ENCODE measurements at places on chromosomes 7 and 10.

GRCh38 chr7:72109566-72109965 lies 302.6 kb downstream of the CALN1 start:
- no peak for DNase-seq

DNA sequence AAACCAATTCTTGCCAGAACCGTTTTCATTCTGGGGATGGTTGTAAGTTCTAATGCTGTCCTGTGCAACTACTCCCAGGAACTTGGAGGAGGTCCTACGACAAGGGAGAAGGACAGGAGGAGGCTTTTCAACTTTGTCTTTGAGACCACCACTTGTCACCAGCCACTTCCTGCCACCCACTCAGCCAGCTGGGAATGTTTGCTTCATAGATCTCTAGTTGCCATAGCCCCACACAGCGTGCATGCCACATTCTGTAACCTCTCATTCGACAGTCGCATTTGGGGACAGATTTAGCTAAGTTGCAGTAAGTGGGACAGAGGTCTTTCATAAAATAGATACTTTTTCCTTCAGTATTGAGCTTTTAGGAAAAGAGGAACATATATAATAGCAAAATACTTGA lies 78.0 kb downstream of the TAF3 start:
- DNase-seq: no peak

GRCh38 chr10:33955676-33956075 lies 621.2 kb upstream of the NRP1 start:
- DNase-seq: no peak

GRCh38 chr7:16357921-16358320 lies 63.4 kb downstream of the CRPPA start:
- DNase-seq: no peak

DNA sequence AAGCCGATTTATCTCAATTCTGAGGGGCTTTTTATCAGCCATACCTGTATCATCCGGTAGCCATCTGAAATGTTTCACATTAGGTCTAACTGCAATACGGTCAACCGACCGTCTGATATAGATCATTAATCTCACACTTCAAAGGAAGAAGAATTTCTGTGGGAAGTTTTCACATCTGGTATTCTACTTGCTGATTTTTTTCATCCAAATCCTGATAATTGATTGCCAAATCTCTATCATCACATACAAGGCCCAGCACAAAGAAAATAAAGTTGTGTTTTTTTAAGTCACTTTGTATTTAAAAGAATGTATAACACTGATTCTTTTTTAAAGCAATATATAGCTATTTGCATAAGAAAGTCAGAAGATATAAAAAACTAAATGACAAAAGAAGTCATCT lies 132.3 kb downstream of the DKK1 start:
- no peak for DNase-seq

DNA sequence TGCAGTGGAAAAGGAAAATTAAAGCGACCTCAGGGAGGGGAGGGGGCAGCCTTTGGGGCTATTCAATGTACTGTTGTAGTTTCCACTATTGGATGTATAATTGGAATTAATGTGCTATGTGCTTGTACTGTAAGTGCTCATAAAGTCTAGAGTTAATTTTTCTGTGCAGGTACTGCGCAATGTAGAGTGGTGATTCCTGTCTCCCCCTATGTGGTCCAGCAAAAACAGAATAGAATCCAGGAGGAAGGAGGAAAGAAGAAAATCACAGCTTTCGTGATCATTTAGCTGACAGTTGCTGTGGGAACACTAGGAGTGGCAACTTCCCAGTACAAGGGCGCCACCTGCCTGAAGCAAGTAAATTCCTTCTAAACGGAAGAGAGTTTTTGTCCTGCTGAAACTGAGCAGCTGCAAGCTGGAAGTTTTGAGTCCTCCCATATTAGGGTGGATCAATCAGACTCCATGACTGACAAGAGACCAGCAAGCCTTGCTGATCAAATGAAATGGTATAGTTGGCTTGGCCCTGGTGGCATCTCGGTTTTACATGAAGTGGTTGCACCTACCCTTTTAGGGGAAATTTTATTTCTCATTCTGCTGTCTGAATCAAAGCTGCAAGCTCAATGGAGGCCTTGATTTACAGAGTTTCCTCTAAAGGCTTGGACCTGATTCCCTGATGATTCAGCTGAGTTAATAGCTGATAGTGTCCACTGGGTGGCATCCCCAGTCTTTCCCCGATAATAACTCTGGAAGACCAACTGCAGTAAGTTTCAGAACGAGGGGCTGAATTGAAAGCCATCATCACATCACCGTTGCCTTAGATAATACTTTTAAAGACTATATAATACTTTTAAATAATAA lies 299.8 kb downstream of the HGF start:
- DNase-seq: peak; percentile 31

DNA sequence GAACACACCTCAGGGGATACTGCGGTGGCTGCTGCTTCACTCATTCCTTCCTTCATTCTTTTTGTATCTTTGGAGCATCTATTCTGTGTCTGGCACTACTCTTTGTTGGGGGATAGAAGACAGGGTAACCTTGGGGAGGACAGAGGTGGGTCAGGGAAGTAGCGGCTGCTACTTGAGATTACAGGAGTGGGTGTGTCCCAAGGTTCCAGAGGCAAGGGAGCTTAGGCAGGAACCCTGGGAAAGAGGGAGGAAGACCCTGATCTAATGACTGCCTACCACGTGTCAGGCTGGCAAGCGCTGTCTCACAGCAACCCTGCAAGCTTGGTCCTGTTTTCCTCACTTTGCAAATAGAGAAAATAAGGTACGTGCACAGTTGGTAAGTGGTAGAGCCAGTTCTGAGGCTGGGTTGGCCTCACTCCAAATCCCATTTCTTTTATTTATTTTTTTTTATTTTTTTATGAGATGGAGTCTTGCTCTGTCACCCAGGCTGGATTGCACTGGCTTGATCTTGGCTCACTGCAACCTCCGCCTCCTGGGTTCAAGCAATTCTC lies 985.9 kb upstream of the ZNF722 start:
- DNase-seq: no peak

GRCh38 chr10:3399756-3400155 lies 227.2 kb upstream of the PITRM1 start:
- DNase-seq: no peak

- DNase-seq: no peak
These were observed 445.8 kb downstream of the PLXNA4 start for GRCh38 chr7:132130497-132130896.

DNA sequence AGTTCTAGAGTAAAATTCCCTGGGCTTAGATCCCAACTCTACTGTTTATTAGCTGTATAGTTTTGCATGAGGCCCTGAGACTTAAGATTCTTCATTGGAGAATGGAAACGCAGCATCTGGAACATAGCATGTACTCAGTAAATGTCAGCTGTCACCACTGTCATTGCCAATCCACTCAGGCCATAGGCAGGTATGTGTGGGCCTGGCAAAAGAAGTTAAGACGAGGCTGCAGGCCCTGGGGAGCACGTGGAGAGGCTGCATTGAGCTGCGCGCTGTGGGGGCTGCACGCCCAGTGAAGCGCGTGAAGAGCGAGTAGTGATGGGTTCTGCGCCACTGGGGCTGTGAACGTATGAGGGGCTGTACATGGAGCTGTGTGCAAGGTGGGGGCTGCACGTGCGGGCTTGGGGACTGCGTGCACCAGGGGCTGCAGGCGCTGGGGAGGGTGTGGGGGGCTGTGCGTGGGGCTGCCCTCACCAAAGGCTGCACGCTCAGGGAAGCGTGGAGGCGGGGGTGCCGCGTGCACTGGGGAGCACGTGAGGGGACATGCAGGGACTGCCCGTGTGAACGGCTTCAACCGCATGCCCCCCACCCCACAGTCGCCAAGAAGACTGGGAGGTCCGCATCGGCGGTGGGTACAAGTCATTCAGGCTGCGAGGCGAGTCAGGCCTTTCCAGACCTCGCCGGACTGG lies 85.5 kb downstream of the PRR15 start:
- no peak for DNase-seq

DNA sequence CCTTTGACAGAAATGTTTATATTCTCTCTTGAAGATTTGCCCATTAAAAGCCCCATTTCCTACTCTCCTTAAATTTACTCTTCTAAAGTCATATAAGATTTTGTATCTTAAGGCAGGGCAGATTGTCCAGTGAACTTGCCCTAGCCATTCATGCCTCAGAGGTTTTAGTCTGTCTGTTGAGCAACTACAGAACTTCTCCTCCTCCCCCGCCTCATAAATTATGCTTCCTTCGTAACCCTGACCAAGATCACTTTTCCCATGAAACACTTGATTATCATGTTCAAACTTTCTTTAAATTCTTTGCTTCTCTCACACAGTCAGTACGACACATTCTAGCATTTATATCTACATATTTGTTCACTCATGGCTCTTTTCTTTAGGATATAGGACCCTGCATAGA lies 621.3 kb downstream of the ANKRD7 start:
- no peak for DNase-seq

GRCh38 chr7:83876593-83876992 lies 227.7 kb upstream of the SEMA3E start:
- no peak for DNase-seq

DNA sequence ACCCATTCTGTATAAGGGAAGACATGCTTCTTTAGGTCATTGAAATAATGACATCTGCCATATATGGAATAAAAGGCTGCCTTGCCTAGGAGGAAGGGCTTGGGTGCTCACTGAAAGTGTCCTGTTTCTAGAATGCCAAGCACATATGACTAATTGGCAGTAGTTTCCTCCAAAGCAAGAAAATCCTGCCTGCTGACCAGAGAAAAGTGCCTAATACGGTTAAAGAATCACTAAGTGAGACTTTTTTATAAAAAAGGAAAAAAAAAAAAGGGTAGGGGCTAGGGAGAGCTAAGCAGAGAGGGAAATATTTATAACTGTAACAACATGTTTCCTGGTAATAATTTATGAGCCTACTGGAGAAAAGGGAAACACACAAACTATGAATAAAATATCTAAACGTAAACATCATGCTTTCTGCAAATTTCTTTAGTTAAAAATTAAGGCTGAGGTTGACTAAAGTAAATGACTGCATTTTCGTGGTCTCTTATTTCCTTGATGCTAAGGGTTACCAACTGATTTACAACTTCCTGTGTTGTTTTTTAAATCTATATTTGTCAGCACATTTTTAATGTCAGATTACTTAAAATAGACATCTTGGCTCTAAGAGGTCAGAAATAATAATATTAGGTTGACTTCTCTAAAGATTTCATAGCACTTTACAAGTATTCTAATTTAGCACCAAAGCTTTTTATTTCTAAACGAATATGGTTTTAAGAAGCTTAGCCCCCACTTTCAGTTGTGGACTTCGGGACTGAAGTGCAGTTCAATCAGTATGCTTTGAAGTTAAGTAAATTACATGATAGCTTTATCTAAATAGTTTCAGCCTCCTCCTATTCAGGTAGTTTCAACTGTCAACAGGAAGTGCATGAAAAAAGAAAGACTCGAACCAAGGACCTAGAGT lies 89.6 kb downstream of the CABCOCO1 start:
- DNase-seq: no peak

GRCh38 chr7:11567571-11567970 lies 264.4 kb downstream of the THSD7A start:
- no peak for DNase-seq

- DNase-seq: no peak
These were observed 56.3 kb downstream of the MTERF1 start for GRCh38 chr7:91824201-91824600.

GRCh38 chr7:7175075-7175695 lies 7.2 kb upstream of the C1GALT1 start:
- DNase-seq: no peak

GRCh38 chr10:124495162-124495561 lies 33.5 kb downstream of the LHPP start:
- DNase-seq: no peak

DNA sequence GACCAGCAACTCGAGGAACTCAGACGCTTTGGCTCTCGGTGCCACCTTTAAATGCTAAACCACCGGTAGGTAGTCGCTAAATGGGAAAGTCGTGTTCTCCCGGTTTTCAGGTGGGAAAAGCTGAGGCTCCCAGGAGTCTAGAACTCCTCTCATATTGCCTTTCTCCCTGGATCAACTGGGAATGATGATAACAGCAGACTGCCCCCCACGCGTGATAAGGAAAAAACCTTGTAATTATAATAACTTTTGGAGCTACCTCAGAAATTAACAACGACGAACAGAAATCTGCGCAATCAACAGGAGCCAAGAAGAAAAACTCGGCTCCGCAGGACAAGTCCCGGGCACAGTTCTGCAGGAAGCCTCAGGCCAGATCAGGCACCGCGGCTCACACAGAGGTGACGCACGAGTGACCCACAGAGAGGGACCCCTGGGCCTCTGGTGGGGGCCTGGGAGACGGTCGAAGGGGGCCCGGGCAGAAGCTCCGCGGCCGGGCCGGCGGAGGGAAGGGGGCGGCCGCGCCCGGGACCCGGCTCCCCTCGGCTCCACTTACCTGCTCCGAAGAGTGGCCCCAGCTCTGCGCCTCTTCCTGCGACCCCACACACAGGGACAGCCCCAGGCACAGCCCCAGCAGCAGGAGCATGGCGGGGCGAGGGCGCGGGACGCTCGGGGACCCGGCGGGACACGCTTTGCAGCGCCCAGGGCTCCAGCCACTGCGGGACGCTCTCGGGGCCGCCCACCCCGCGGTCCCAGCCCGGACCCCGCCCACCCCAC lies at the start of gene ITIH5:
ITIH5 (minus strand) TSS at position 714 of the 771 bp plus-strand sequence; CDS start at position 640, 74 bp downstream.
- DNase-seq: no peak

- no peak for DNase-seq
These were observed 15.0 kb downstream of the TCAF1 start for GRCh38 chr7:143886826-143887477.

GRCh38 chr7:125061776-125062397 lies 132.3 kb upstream of the POT1 start:
- no peak for DNase-seq

GRCh38 chr10:71419002-71419540 lies 22.4 kb downstream of the CDH23 start:
- no peak for DNase-seq

GRCh38 chr10:42776681-42777080 lies 5.9 kb upstream of the BMS1 start:
- DNase-seq: no peak

DNA sequence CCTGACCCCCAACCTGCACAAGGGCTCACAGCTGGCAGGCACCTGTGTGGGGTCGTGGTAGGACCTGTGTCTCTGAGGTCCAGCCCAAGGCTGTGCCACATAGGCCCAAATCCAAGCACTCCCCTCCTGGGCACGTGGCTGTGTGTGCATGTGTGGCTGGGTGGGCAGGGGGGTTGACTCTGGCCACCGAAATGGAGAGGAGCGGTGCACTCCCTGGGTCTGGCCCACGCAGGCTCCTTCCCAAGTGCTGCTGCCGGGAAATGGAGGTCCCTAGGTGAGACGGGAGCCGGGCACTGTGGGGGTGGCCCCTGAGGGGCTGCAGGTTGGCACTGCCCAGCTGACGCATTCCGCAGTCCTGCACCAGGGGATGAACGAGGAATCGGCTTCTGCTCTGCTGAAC lies 528.1 kb downstream of the DNAJB6 start:
- no peak for DNase-seq

GRCh38 chr7:110484356-110484755 lies 606.6 kb upstream of the LRRN3 start:
- no peak for DNase-seq

- no peak for DNase-seq
These were observed 14.2 kb downstream of the KPNA7 start for GRCh38 chr7:99193527-99194220.

DNA sequence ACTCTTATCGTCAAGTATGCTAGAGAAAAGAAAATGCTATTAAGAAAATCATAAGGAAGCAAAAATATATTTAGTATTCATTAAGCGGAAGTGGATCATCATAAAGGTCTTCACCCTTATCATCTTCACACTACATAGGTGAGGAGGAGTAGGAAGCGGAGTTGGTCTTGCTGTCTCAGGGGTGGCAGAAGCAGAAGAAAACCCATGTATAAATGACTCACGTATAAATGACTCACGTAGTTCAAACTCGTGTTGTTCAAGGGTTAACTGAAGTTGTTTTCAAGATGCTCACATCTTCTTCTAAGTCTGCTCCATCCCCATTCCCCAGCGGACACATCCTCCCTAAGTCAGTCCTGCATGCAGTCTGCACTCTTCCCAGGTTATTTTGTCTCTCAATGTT lies 72.4 kb downstream of the SFMBT2 start:
- no peak for DNase-seq
